ENCODE measurements at places on chromosomes 4 and X. TPM values are rescaled to one million over a fixed set of nuclear protein-coding genes. Genes with fewer than 3 reads are reported as not detected.

CCDC160 gene
- total RNA-seq: not detected

DNA sequence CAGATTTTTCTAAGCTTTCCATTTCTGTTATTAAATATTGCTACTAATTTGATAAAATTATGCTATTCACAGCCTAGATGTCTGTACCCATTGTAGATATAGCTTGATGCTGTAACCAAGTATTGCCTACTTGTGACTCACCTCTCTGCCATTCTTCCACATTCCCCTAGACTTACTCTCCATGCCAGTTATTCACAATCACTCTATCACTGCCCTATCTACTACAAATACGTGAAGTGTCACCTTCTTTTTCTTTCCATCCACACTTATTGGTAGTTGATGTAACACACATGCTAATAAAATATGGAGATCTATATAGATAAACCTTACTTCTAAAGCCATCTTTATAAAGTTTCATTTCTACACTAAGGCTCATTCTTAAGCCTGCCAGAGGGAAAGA, 179.4 kb upstream of the PACRGL start:
- no peaks in the 10 kb centered on the region for H3K4me1 ChIP-seq
- no peak overlapping the region for H3K27ac ChIP-seq
- H3K4me3 ChIP-seq: no peak overlapping the region

DNA sequence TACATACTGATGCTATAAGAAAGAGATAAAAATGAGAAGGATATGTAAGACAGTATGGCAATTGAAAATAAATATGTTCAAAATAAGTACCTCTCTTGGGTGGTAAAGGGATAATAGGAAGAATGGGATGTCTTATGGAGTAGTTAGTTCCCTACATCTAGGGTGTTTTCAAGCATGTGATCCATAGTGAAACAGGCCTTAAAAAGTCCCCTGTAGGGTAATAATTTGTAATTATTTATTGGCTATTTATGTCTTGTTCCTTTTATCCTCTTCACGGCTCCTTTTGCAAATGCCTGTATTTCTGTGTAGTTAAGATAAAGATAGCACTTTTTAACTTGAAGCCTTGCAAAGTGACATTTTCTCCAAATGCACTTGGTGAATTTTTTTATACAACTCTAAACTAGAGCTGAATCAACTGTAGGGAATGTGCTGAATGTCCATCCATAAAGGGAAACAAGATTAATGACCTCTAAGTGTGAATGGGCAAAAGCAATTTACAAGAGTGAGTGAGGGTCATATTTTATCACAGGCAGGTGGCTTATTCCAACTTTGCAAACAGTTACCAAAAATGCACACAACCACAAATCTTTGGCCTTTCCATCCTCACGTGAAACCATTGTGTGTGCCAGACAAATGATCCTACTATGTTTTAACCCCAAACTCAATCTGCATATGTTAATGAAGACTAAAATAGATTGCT, 299.0 kb downstream of the KCNIP4 start:
- no peaks in the 10 kb centered on the region for H3K36me3 ChIP-seq
- H3K4me3 ChIP-seq: no peak overlapping the region
- no peak for DNase-seq
- H3K4me1 ChIP-seq: no peaks in the 10 kb centered on the region
- no peaks in the 10 kb centered on the region for H3K27me3 ChIP-seq
- H3K27ac ChIP-seq: no peak overlapping the region

- DNase-seq: no peak
- H3K27ac ChIP-seq: peak overlapping the region; percentile 16
- H3K4me1 ChIP-seq: no peaks in the 10 kb centered on the region
- H3K27me3 ChIP-seq: no peaks in the 10 kb centered on the region
Observed at GRCh38 chrX:68571610-68572311, 72.9 kb downstream of the YIPF6 start.

GRCh38 chr4:13522282-13523104, 21.8 kb downstream of the NKX3-2 start:
- H3K27ac ChIP-seq: no peak overlapping the region
- H3K27me3 ChIP-seq: peaks cover 54% of the 10 kb centered on the region

- no peaks in the 10 kb centered on the region for H3K36me3 ChIP-seq
- no peak overlapping the region for H3K4me3 ChIP-seq
- no peaks in the 10 kb centered on the region for H3K27me3 ChIP-seq
Observed at GRCh38 chrX:35244796-35245508, 302.4 kb downstream of the FAM47B start.

DNA sequence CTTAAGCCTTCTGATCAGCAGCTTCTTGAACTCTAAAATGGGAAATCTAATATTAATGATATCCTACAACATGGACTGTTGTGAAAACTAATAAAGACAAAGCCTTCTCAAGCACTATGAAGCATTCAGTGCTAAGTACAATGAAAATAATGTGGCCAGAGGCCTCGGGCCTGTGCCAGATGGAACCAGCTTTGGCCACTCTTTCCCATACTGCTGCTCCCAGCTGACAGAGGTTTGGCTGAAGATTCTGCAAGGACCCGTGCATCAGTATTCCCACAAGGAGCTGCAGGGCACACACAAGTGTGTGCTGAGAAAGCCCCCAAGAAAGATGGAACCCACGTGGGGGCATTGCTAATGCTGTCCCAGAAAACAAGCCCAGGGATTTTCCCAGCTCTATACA, 60.5 kb upstream of the RPL34 start:
- no peak for DNase-seq
- H3K4me3 ChIP-seq: no peak overlapping the region
- no peak overlapping the region for H3K27ac ChIP-seq
- no peaks in the 10 kb centered on the region for H3K36me3 ChIP-seq
- no peaks in the 10 kb centered on the region for H3K4me1 ChIP-seq

DNA sequence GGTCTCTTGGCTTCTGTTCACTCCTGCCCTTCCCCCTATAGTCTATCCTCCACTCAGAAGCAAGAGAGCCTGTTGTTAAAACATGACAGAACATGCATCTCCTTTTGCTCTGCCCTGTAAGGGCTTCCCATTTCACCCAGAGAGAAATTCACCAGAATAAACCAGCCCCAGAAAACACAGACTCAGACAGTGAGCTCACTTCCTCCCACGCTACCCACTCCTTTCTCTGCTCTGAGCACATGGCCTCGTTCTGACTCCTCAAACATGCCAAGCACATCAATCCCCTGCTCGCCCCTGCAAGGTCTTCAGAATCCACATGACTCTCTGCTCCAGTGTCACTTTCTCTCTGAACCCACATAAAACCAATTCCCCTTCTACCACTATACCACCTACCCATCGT, 50.4 kb downstream of the MID1 start:
- H3K4me3 ChIP-seq: no peak overlapping the region
- H3K4me1 ChIP-seq: no peaks in the 10 kb centered on the region
- DNase-seq: no peak
- no peaks in the 10 kb centered on the region for H3K27me3 ChIP-seq

Measured in CD8-positive, alpha-beta memory T cell (primary cell).